ENCODE measurements at places on chromosomes 13 and 19. TPM values are rescaled to one million over a fixed set of nuclear protein-coding genes. Genes with fewer than 3 reads are reported as not detected.

LILRA1 gene
- polyA plus RNA-seq = 0.76 TPM

SMG9 gene
- polyA plus RNA-seq = 28.3 TPM

GIPC3 gene
- 2.0 TPM for polyA plus RNA-seq

DNA sequence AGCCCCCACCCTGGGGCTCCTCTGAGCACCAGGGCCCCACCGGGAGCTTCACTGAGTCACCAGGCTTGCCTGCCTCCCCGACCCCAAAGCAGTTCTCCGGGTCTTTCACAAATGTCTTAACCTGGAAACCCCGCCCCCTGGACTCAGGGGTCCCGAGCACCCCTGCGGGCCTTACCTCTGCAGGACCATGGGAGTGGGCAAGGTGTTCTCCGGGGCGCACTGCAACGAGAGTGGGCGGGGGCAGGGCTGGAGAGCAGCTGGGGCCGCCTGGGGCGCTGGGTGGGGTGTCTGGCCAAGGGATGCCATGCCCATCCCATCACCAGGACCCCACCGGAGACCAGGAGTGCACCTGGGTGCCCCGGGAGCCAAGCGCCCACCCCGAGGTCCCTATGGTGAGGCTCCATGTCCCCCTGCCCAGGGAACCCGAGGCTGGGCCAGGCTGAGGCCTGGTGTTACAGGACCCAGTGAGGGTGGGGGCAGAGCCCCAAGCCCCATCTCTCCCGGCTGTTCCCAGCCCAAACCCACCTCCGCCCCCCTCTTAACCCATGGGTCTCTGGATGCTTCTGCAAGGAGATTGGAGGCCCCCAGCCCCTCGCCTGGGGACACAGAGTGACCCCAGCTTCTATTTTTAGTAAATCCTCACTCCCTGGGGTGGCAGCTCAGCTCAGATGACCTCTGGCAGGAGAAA, 10.9 kb downstream of the MKNK2 start:
- no peak for DNase-seq

DNA sequence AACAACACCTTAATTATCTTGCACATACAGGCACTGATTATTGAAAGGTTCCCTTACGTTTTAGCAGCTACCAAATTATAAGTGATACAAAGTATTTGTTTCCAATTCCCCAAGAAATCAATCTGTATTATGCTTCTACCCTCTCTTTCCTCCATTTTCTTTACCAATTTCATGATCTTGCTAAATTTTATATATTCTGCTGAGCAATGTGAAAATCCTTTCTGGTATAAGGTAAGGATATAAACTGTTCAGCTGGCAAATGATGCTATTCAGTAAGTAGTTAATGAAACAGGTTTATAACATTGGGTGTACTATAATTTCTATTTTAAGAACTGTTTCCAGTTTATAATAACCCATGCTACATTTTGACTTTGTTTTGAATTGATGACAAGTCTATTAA, 985 bp upstream of the EEF1AKMT1 start:
- DNase-seq = no peak

GRCh38 chr13:94480672-94481145, 1.2 kb upstream of the DCT start:
- DNase-seq = peak; percentile 36

DNA sequence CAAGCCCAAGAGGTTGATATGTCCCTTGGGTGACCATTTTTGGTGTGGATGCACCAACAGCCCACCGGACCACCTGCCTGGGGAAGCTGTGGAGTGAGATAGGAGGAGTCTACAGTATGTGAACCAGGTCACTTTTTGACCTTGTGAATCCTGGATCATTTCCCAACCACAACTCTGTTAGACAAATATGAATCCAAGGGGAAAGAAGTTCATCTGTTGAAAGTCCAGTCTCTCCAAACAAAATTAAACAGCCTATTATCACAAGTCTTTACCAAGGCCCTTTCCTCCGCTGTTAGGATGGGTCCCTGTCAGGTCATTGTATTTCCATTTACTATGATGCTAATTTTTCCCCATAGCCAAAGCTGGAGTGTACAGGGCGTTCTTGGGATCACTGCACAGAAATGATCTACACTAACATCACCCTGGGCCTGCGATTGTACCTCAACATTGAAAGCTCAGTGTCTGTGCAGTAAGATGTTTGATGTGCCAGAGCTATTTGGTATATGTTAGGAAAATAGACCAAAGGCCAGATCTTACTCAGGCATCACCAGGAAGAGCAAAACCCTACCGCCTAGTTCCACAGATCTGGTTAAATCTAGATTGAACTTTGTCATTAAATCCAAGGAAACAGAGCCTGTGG, 117.1 kb downstream of the STARD13 start:
- DNase-seq = peak; percentile 88

GRCh38 chr13:100381595-100382224, 206.9 kb downstream of the GGACT start:
- no peak for DNase-seq

DNA sequence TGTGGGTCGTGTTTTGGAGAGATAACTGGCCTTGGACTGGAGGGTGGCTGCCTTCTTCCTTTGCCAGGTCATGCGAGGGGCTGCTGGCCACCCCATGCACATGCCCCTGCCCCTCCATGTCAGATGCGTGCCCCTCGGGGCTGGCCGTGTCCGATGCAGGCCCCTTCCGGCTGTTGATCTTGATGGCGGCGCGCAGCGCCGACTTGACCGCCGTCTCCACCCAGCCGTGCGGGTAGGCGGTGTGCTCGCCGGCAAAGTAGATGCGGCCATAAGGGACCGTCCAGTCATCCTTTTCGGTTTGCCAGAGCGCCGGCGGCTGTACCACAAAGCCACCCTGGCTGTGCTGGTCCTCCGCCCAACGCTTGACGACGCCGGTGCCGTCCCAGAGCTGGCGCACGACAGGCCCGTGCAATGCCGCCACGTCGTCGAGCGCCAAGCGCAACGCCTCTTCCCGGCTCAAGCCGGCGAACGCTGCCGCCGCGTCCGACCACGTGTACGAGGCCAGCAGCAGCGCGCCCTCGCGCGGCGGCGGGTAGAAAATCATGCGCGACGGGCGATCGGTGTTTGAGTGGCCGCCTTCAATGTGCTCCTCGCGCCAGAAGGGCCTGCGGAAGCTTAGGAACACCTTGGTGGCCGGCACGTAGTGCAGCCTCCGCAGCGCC, 6.9 kb downstream of the IL4I1 start:
- peak; percentile 84 for DNase-seq

DNA sequence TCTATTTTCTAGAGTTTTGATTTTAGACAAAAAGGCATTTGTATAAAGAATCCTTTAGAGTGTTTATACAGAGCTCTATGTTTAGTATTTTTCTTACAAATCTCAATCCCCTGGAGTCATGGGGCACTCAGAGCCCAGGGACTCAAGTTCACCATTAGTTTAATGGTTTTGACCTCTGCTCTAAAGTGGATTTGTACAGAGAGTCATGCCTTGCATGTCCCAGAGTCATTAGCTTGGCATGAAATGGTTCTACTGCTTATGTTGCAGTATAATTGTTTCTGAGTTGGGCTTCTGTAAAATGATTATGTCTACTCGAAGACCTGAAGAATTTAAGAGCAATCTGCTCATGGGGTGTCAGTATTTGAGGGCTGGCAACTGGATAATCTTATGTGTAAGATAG, 406.2 kb downstream of the DLEU7 start:
- DNase-seq = no peak

EMP3 gene
- 174 TPM for polyA plus RNA-seq

DNA sequence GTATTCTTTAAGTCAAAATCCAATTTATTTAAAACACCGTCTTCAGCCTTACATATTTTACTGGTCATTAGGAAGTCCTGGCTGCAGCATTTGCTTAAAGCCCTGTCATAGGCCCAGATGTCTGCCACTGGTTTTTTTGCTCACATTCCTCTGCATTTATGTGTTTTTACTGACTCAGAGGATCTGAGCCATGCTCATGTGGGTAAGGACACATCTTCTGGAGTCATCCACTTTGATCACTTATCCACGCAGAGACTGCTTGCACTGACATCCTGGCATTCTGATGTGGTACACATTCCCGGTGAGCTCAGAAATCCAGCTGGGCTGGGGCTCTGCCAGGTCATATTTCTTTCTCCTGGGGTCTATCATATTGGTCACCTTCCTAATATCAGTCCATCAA, 531.7 kb upstream of the ARGLU1 start:
- no peak for DNase-seq

DNA sequence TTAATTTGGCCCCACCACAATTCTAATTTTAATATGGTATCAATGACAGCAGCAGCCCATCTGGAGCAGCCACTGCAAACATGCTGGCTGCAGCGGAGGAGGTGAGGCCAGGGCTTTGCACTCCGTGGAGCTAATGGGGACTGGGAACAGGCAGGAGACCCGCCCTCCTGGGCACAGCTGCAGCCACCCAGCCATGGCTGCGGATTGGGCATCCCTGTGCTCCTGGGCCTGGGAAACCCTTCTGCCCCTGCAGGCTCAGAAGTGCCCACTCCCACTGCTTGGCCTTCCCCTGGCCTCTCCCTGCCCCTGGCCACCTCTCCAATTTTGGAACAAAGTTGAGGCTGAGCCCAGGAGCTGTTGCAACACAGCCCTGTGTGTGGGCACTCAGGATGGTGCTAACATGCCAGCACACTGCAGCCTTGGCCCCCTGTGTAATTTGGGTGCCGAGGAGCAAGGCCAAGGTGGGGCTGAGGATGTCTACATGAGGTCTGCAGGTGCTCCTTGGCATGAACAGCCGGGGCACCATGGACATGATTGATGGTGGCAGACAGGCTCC, 123.6 kb downstream of the PCDH9 start:
- no peak for DNase-seq

DNA sequence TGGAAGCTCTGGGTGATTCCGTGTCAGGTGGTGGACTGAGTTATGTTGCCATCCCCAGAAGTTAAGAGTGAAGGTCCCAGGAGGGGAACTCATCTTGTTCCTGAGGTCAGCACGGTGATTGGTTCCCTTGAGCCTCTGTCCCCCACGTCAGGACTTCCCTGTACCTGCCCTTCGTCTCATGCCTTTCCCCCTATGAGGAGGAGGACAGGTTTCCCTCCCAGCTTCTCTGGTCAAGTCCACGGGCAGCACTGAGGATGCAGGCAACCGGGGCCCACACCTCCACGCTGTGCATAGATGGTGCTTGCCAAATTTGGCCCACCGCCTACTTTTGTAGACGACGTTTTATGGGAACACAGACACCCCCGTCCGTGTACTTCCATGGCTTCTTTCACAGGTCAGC, 42.7 kb downstream of the TEX29 start:
- DNase-seq = no peak

ZNF442 gene
- polyA plus RNA-seq = 2.4 TPM

SCEL gene
- 0.08 TPM for polyA plus RNA-seq

IQCN gene
- 2.1 TPM for polyA plus RNA-seq

DNA sequence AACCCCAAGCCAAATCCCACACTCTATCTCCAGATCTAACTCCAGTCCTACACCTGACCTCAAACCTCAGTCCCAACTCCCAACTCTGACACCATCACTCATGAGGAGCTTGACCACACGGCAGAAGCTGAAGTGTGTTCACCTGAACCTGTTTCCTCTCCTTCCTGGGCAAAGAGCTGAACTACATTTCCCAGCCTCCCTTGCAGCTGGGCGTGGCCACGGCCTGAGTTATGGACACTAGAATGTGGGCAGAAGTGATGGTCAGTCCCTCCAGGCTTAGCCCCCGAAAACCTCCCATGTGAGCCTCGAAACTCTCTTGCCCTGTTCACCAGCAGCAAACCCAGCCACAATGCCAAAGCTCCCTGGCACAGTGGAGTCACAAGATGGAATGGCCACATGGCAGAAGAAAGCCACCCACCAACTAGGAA, 19.5 kb upstream of the MEIS3 start:
- DNase-seq = no peak

DNA sequence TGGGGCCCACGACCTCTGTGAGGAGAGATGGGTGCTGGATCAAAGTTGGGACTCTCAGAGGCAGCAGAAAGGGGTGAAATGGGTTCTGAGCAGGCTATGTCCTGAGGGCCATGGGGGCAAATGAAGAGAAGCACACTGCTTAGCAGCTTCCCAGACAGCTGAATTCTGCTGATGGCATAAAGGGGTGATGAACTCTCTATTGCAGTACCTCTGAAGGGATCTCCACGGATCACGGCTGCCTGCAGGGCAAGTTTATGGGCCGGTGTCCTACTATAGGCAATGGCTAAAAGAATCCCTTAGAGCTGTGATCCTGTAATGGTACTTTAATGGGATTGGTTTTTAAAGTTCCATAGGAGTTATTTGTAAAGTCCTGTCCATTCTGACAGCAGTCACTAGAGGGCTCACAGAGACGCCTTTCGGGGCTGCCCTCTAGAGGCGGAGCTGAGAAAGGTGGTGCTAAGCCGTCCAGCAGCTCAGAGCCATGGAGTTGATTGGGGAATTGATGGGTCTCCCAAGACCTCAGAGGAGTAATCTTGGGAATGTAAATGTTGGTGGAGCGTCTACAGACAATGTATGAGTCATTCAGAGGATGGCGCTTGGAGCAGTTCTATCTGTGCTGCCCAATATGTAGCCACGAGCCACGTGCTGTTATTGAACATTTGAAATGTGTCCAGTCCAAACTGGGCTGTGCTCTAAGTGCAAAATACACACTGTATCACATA, 287.3 kb downstream of the COG6 start:
- DNase-seq = peak; percentile 44

Measured in muscle of back (tissue), 13 donors.